ENCODE measurements at places on chromosomes 1 and 21. TPM values are rescaled to one million over a fixed set of nuclear protein-coding genes. Genes with fewer than 3 reads are reported as not detected.
A peak's percentile ranks its signal among the peaks of the same experiment; 100 is the strongest.

DNA sequence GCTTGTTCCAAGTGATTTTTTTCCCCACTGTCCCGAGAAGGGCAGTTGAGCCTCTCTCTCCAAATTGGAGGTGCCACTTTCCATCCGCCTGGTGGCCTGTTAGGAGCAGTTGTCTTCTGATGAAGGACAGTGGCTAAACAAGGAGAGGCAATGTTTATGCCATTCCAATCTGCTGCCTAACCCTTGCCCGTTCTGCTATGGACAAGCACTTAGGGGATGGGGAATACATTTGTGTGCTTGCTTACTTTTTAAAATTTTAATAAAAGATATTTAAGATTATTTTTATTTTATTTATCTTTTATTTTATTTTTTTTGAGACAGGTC lies 12.0 kb downstream of the COQ8A start:
- H3K4me3 ChIP-seq = no peak overlapping the region
- no peaks in the 10 kb centered on the region for H3K27me3 ChIP-seq
- H3K4me1 ChIP-seq = no peaks in the 10 kb centered on the region
- no peak overlapping the region for H3K27ac ChIP-seq
- H3K36me3 ChIP-seq = no peaks in the 10 kb centered on the region

DNA sequence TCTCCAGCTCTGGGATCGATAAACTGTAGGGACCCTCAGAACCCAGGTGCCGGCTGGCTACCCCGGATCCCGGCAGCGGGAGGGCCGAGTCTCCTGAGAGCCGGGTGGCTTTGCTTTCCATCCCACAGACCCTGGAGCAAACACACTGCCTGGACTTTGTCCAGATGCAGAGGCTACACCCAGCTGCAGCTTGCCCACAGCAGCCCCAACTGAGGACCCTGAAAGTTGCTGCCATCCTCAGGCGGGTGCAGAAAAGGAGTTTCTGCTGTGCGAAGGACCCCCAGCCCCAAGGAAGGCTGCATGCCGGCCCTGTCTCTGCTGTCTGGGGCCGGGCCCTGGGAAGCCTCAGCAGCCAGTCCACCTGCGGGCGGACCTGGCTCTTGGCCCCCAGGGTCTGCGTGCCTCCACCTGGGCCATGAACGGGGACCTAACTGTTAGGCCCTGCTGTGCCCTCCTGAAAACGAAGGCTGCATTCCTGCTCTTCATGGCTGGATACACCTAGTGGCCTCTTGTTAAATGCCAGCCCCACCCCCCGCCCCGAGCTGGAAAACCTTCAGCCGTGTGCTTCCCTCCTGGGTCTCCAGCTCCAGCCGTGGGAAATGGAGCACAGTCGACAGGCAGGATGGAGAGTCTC lies 97.5 kb upstream of the ARHGEF16 start:
- no peaks in the 10 kb centered on the region for H3K27me3 ChIP-seq
- H3K4me1 ChIP-seq = no peaks in the 10 kb centered on the region
- H3K36me3 ChIP-seq = no peaks in the 10 kb centered on the region
- DNase-seq = no peak
- H3K27ac ChIP-seq = no peak overlapping the region

DNA sequence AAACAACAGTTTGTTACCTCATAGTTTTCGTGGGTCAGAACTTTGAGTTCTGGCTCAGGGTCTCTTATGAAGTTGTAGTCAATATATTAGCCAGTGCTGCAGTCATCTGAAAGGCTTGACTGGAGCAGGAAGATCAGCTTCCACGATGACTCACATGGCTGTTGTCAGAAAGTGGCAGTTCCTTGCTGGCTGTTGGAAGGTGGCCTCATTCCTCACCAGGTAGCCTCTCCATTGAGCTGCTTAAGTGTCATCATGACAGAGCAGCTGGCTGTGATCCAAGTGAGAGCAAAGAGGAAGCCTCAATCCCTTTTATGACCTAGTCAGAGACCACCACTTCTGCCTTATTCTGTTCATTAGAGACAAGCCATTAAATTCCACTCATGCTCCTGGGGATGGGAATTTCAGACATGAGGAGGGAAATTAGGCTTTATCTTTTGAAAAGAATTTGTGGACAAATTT lies 5.6 kb downstream of the OSBPL9 start:
- no peaks in the 10 kb centered on the region for H3K36me3 ChIP-seq
- peak overlapping the region; percentile 10 for H3K4me3 ChIP-seq
- peak; percentile 96 for DNase-seq
- peak overlapping the region; percentile 54 for H3K27ac ChIP-seq

GRCh38 chr1:63010913-63011660 lies 227.2 kb downstream of the ATG4C start:
- H3K4me1 ChIP-seq = no peaks in the 10 kb centered on the region
- no peak overlapping the region for H3K27ac ChIP-seq
- no peaks in the 10 kb centered on the region for H3K27me3 ChIP-seq
- H3K4me3 ChIP-seq = no peak overlapping the region
- DNase-seq = no peak
- H3K36me3 ChIP-seq = no peaks in the 10 kb centered on the region

Gene TNNT2
- total RNA-seq = 2.0 TPM

Gene FGR
- total RNA-seq = not detected

GRCh38 chr1:58456470-58456869 lies 90.1 kb downstream of the OMA1 start:
- H3K36me3 ChIP-seq = no peaks in the 10 kb centered on the region
- H3K27ac ChIP-seq = no peak overlapping the region
- no peak for DNase-seq
- H3K4me3 ChIP-seq = no peak overlapping the region
- peaks cover 49% of the 10 kb centered on the region for H3K27me3 ChIP-seq

- H3K36me3 ChIP-seq = no peaks in the 10 kb centered on the region
- DNase-seq = no peak
- H3K27ac ChIP-seq = no peak overlapping the region
- no peaks in the 10 kb centered on the region for H3K4me1 ChIP-seq
- no peak overlapping the region for H3K4me3 ChIP-seq
Measured at GRCh38 chr1:65911679-65912078, 119.0 kb downstream of the PDE4B start.

GRCh38 chr21:15731243-15731613 lies 1.4 kb downstream of the USP25 start:
- no peak for DNase-seq
- peaks cover 28% of the 10 kb centered on the region for H3K4me1 ChIP-seq
- H3K27ac ChIP-seq = peak overlapping the region; percentile 94
- H3K27me3 ChIP-seq = no peaks in the 10 kb centered on the region

Gene SYT14
- total RNA-seq = 0.07 TPM

DNA sequence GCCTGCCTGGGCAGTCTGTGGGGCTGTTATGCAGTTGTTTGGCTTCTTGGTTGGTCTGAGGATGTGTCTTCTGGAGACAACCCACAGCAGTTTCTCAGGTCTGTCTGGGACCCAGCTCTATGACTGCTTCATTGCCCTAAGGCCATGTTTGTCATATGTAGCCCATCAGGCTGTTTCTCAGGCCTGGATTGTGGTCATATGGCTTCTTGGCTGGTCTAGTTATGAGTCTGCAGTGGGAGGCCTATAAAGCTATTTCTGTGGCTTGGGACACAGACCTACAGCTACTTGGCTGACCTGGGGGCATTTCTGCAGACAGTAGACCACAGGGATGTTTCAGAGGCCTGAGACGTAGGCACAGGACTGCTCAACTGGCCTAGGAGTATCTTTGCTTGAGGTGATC lies 41.5 kb downstream of the CHIA start:
- no peak overlapping the region for H3K27ac ChIP-seq
- H3K27me3 ChIP-seq = no peaks in the 10 kb centered on the region
- H3K36me3 ChIP-seq = no peaks in the 10 kb centered on the region
- H3K4me1 ChIP-seq = no peaks in the 10 kb centered on the region
- no peak overlapping the region for H3K4me3 ChIP-seq
- DNase-seq = no peak

Gene CATSPERE
- total RNA-seq = 0.34 TPM

- peak overlapping the region; percentile 100 for H3K27ac ChIP-seq
- no peaks in the 10 kb centered on the region for H3K27me3 ChIP-seq
- no peaks in the 10 kb centered on the region for H3K36me3 ChIP-seq
- H3K4me3 ChIP-seq = peak overlapping the region; percentile 87
- H3K4me1 ChIP-seq = peaks cover 43% of the 10 kb centered on the region
Measured at GRCh38 chr1:1347663-1348419, 1.4 kb downstream of the DVL1 start.
